ENCODE measurements at places on chromosomes 5 and 9. TPM values are rescaled to one million over a fixed set of nuclear protein-coding genes. Genes with fewer than 3 reads are reported as not detected.

SLC36A3 gene
- total RNA-seq = not detected

HMMR gene
- 60.4 TPM for total RNA-seq

OTULINL gene
- total RNA-seq = 0.37 TPM

TPM2 gene
- 431 TPM for total RNA-seq

ISL1 gene
- total RNA-seq = not detected

ANKDD1B gene
- total RNA-seq = 0.37 TPM

GPX3 gene
- 3.1 TPM for total RNA-seq

RGS3 gene
- 13.2 TPM for total RNA-seq

HAVCR1 gene
- total RNA-seq = 0.37 TPM

TSSK1B gene
- 0.20 TPM for total RNA-seq

GLDC gene
- total RNA-seq = 17.6 TPM

LHX6 gene
- not detected for total RNA-seq

QSOX2 gene
- total RNA-seq = 11.4 TPM

CKMT2 gene
- 0.78 TPM for total RNA-seq

GLRA1 gene
- total RNA-seq = not detected

NUTM2G gene
- not detected for total RNA-seq

DMRTA1 gene
- 0.78 TPM for total RNA-seq

CAMK4 gene
- total RNA-seq = 5.5 TPM

OGN gene
- total RNA-seq = 4.0 TPM

SPATA31D4 gene
- not detected for total RNA-seq

CHSY3 gene
- total RNA-seq = 8.8 TPM

WDR38 gene
- total RNA-seq = not detected

CTXN3 gene
- total RNA-seq = not detected

FOXD4L5 gene
- not detected for total RNA-seq

NR5A1 gene
- total RNA-seq = not detected

SEMA6A gene
- 0.20 TPM for total RNA-seq

MOB3B gene
- total RNA-seq = under 0.01 TPM

BHMT2 gene
- 5.3 TPM for total RNA-seq

MPDZ gene
- total RNA-seq = 26.8 TPM

CCDC192 gene
- not detected for total RNA-seq

TTC1 gene
- 29.5 TPM for total RNA-seq

PTGR1 gene
- 56.2 TPM for total RNA-seq

SYK gene
- total RNA-seq = not detected

OCLN gene
- total RNA-seq = 5.5 TPM

IFNB1 gene
- total RNA-seq = not detected

SHOC1 gene
- total RNA-seq = not detected

ARID3C gene
- total RNA-seq = under 0.01 TPM

GPRIN1 gene
- 8.0 TPM for total RNA-seq
